T-helper 1 cell (primary cell): ENCODE measurements at places on chromosomes 13 and 19.

DNA sequence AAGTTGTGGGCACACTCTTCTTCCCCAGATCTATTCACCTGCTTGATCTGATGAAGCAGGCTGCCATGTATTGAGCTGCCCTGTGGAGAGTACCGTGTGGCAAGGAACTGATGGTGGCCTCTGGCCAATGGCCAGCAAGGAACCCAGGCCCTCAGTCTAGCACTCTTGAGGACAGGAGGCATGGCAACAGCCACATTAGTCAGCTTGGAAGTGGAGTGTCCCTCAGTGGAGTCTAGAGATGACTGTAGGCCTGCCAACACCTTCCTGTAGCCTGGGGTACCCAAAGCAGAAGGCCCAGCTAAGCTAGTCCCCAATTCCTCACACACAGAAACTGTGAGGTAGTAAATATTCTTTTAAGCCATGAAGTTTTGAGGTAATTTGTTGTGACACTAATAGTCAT is 412.5 kb downstream of the DACH1 start:
- DNase-seq: no peak

GRCh38 chr19:33167438-33167837 is 26.7 kb upstream of the LRP3 start:
- DNase-seq: no peak

DNA sequence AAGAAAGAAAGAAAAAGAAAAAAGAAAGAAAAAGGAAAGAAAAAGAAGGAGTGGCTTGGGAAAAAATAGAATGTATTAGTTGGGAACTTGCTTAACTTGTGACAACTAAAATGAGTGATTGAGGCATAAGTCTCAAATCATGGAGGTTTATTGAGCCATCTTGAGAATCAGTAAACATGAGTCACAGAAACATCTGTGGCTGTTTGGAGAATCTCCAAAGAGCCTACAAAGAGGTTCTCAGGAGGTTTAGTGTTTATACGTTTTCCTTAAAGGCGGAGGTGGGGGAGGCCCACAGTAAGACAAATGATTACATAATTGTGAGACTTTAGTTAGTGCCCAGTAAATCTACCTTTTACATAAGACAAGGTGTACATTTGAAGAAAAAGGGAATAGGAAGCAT is 38.6 kb downstream of the WDR87 start:
- no peak for DNase-seq

DNA sequence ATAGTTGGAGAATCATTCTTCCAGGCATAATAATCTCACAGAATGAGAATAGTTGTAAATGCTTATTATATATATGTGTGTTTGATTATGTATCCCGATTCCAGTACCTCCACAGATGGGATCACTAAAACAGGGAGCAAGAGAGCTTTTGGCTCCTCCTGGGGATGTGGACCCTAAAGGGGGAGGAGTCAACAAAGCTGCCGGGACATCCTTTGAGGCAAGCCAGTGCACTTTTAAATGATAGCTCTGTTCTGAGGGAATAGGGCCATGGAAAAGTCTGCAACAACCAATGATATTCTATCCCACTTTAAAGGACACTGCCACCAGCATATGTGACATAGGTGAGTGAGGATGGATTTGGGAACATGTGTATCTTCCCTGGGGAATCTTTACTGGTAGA is 40.8 kb downstream of the SLITRK5 start:
- DNase-seq: no peak

GRCh38 chr13:38688674-38689073 is 1.8 kb downstream of the FREM2 start:
- DNase-seq: no peak

- no peak for DNase-seq
Measured at GRCh38 chr13:25687471-25688225, 315.9 kb downstream of the ATP8A2 start.

- no peak for DNase-seq
Measured at GRCh38 chr13:22703601-22704209, 477.1 kb upstream of the SGCG start.

DNA sequence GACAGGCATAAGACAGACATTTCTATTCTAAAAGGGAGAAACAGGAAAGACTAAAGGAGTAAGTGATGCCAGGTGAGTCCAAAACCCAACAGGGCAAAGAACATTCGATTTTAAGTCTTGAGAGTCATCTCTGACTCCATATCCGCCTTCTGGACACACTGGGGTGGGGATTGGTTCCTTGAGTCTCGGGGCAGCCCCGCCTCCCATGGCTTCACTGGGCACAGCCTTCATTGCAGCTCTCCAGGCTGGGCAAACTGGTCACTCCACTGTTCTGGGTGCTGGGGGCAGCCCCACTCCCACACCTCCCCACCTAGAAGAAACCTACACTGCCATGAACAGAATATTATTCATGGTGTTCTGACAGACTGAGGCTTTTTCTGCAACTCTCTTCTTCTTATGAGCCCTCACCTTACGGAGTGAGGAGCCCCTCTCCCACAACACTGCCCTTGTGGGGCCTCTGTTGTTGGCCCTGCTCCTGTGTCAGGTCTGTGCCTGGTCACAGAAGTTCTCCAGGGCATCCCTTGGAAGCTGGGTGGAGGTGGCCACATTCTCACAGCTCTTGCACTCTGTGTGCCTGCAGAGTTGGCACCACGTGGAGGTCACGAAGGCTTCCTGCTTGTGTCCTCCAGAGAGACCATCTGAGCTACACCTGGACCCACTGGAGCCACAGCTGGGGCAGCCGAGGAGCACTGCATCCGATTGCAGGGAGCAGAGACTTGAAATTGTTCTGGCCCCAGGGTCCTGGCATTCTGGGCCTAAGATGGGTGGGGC is 95.4 kb downstream of the COL4A2 start:
- no peak for DNase-seq

- DNase-seq: no peak
Measured at GRCh38 chr13:106372199-106373155, 163.0 kb downstream of the EFNB2 start.

DNA sequence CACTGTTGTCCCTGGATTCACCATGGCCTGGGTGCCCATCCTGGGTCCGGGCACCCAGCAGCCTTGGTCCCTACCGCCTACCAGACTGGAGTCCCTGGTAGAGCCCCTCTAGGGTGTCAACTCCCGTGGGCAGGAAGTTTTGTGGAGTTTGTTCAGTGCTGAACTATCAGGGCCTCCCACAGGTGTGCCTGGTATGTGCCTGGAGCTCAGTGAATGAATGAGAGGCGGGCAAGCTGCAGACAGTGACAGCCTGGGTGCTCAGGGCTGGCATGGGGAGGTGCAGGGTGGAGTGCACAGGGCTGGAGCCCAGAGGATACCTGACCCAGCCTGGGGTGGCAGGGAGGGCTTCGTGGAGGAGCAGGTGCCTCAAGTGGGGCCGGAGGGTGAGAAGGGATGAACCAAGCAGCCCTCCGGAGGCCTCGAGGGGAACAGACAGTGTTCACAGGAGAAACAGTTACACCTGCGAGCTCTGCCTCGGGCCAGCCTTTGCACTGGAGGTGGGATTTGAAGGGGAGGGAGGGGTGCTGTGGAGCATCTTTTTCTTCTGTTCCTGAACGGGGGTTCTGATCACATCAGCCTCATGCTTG is 29.6 kb downstream of the PAK4 start:
- no peak for DNase-seq

GRCh38 chr19:44755219-44755618 is 6.7 kb downstream of the BCL3 start:
- no peak for DNase-seq

GRCh38 chr13:99866781-99867180 is 104.8 kb downstream of the ZIC5 start:
- DNase-seq: no peak

- DNase-seq: no peak
Measured at GRCh38 chr13:46553521-46553885, 533 bp downstream of the LRCH1 start.

GRCh38 chr13:30906411-30907051 is 460 bp downstream of the MEDAG start:
- DNase-seq: no peak

DNA sequence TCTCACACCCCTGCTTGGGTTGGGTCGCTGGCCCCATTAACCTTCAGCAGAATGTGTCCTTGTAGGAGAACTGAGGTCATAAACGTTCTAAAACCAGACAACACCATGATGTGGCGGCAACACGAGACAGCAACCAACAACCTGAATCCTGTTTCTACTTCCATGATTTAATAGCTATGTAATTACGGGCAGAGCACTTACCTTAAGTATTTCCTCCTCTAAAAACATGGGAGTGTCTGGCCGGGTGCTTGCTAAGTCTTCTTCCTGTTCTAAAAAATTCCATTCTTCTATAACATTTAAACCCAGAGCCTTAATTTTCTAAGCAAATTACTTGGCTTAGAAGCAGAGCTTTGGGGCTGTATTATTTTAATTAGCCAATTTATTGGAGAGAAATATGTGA is 33.5 kb upstream of the IRS2 start:
- DNase-seq: no peak

- DNase-seq: no peak
Measured at GRCh38 chr13:40923867-40924266, 95.2 kb downstream of the ELF1 start.

DNA sequence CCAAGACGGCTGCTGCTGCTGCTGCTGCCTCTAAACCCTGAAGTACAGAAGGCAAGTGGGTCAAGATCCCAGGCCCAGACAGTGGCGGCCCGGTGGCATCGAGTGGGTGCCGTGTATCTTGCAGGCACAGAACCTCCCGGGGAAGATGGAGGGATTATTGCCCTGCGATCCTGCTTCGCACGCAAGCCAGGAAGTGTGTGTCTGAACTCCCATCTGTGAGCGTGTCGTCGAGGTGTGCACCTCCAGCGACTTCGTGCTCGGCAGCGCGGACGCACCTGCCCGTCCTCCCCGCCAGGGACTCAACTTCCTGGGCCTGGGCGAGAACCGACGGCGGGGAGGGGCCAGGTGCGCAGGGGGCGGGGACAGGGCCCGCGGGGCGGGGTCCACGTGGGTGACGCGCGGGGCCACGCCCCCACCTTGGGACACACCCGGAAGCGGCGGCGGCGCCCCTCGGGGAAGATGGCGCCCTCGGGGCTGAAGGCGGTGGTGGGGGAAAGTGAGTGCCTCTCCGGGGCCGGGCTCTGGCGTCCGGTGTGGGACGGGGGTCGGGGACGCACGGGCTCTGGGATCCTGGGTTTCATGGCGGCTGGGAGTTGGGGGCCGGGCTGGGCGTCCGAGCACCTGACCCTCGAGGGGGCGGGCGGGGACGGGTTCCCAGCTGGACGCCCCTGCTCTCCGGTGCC is at the start of gene STXBP2:
Gene STXBP2 (plus strand): TSS at position 420 of the 683 bp plus-strand sequence. CDS start 40 bp downstream, at position 460.
- DNase-seq: peak; percentile 86

DNA sequence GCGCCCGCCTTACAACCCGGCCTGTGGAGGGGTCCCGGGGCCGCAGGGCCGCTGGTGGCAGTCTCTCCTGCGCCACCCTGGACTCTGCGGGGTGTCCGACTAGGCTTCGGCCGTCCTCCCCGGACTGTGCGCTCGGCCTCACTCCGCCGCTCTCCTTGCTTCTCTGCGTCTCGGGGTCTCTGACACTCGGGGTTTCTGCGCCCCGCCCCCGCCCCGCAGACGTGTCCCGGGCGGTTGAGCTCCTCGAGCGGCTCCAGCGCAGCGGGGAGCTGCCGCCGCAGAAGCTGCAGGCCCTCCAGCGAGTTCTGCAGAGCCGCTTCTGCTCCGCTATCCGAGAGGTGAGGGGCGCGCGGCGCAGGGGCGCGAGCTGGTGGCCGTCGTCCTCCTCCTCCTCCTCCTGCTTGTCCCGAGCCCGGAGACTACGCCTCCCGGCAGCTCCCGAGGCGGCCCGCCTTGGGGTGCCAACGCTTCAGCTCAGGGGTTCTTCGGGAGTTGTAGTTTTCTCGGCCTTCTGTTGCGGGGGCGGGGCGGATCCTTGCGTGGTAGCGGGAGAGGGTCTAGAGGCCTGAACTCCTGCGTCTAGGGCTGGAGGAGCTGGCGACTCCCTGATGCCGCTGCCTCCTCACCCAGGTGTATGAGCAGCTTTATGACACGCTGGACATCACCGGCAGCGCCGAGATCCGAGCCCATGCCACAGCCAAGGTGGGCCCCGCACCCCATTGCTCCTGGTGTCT is 627 bp downstream of the LIN7B start:
- no peak for DNase-seq

DNA sequence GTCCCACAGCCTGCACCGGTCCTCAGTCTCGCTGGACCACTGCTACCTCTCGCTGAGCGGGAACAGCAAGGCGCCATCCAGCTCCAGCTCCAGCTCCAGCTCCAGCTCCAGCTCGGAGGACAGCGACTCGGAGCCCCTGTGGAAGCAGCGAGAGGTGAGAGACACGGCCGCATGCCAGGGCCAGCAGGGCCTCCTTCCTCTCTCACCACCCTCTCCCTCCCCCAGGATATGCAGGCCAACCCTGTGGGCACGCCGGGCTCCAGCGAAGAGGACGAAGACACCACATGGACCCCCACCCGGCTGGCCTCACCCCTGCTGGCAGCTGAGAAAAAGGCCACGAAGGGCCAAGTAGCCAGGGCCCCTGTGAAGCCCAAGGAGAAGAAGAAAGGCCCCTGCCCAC is 7.3 kb downstream of the SIX5 start:
- DNase-seq: no peak

DNA sequence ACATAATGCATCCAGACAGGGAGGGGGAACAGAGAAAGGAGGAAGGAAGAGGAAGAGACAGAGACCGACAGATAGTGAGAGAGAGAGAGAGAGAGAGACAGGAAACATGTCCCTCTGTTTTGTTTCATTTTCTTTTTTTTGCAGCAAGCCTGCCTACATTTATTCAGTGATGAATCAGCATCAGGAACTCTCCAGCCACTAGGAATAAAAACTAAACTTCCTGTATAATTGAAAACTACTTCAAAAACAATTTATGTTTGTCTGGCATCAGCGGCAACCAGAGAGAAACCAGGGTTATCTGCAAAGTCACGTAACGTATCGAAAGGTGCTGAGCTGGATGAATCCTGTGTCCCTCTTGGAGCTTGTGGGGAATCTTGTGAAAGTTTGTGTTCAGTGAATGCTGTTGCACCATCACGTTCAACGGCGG is 148.6 kb upstream of the SOX21 start:
- no peak for DNase-seq
